Cardiac fibroblast (primary cell): ENCODE measurements at places on chromosomes 6 and 20.

GRCh38 chr6:88266126-88266525 lies 100.0 kb upstream of the CNR1 start:
- DNase-seq, result no peak

- peak; percentile 100 for DNase-seq
Measured at GRCh38 chr6:157764178-157765068, 58.6 kb upstream of the SNX9 start.

GRCh38 chr6:169950558-169950957 lies 199.1 kb downstream of the ERMARD start:
- DNase-seq, result no peak

DNA sequence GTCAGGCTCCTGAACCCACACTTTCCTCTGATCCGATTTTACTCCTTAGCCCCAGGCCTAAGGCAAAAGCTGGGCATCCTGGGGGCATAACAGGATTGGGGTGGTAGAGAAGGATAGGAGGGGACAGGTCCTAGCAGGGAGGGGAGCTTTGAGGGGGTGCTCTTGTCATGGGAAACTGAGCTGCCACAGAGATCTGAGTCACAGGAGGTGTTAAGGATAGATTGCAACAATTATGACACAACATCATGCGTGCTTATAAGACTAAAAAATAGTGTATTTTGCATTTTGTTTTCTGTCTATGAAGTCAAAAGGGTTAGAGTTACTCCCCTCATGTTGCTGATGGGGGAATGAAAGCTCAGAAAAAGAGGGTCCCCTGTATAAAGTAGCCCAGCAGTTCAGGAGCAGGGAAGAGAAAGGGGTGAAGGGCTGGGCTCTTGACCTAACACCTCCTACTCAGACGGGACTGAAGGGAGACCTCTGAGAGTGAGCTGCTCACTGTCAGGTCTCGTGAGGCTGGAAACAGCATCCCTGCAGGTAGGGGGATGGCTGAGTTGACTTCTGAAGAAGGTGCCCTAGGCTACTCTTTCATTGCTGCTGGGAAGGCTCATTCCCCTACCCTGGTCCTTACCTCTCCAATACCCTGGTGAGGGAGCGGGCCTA lies 2.0 kb downstream of the GLP1R start:
- DNase-seq, result no peak

DNA sequence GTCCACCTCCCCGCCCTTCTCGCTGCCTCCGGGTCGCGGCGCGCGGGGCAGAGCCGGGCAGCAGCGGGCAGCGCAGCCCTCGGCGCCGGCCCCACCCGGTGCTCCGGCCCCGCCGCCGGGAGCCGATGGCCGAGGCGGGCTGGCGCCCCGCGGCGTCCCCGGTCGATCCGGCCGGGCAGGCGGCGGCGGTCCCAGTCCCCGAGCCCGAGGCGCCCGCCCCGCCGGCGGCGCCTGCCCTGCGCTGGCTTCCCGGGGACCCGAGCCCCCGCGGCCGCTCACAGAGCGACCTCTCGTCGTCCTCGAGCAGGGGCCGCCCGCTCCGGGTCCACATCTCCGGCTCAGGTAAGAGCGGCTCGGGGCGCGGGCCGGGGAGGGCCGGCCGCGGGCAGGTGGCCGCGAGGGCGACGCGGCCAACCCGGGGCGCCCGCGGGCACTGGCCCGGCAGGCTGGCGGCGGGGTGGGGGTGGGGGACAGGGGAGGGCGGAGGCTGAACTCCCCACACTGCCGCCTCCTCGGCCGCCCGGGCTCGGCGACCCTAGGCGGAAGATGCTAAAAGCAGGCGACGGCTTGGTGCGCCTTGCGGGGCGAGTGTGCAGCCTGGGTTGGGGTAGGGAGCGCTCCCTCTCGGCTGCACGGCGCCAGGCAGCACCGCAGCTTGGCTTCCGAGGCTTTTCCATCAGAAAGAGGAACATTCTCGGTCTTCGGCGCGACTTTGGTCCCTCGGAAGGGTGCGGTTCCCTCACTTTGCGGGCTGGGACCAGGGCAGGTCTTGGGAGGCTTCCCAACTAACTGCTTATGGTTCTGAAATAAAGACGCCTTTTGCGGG lies 25.6 kb upstream of the FUCA2 start:
- DNase-seq, result peak; percentile 50
